CD4-positive, CD25-positive, alpha-beta regulatory T cell (primary cell): ENCODE measurements at places on chromosomes 2 and 18. TPM values are rescaled to one million over a fixed set of nuclear protein-coding genes. Genes with fewer than 3 reads are reported as not detected.

DNA sequence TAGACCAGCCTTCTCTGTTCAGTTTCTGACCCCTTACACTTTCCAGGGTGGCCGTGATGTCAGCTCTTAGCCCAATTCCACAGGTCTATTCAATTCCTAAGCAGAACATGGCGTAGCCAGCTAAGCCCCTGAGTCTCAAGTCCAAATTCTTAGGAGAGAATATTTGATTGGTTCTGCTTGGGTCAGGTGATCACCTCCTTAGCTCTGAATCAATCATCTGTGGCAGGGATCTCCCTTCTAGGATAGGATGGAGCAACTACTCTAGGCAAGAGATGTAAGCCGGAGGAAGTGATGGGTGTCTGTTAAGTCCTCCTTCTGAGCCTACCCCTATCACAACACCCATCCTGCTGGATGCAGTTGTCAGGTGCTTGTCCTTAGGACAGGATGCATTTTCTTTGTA, 11.1 kb downstream of the UCN start:
- DNase-seq = no peak

GRCh38 chr2:60149176-60149575, 404.3 kb downstream of the BCL11A start:
- DNase-seq = no peak

VIL1 gene
- 2.1 TPM for total RNA-seq

- DNase-seq = no peak
Observed at GRCh38 chr2:147836099-147836498, 8.7 kb upstream of the ACVR2A start.

DNA sequence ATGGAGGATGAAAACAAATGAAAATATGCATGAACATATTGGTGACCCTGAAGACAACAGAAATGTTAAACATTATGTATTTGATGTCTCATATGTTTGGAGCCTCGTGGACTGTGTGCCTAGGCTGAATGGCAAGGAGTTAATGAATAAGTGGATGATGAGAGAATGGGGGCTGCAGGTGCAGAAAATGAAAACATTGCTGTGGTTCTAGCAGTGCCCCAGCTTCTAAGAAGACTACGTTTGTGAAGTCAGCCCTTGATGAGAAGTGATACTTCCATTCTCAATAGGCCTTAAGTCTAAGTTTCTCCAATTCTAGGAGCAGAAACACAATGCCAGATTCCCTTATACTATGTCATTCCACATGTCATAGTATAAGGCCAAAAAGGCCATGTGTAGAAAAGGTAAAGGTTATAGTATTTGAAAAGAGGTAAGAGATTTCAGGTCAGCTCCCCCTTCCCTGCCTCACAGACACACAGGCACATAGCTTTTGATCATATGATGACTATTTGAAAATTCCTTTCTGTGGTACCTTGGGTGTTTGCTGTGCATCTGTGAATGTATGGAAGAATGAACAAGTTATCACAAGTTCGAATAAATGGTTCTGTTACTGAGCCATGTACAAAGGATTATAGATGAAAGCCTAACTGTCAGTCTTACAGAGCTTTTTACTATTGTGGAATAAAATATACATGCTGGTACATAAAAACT, 280.8 kb downstream of the SETBP1 start:
- DNase-seq = no peak

EPB41L5 gene
- 5.4 TPM for total RNA-seq

DNA sequence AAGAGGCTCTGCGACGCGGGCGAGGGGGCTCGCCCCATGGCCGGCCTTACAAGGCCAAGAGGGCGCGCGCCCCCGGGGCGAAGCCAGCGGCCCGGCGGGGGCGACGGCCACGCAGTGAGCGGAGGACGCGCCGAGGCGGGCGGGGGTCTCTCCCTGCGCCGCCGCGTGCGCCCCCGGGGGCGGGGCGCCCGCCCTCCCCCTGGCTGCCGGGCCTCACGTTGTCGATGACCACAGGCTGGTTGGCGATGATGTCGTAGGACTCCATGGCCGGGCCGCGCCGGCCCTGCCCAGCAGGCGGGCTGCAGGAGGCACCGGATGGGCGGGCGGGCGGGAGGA, 250 bp downstream of the ACTR1B start:
- no peak for DNase-seq

TMEM17 gene
- total RNA-seq = not detected

- no peak for DNase-seq
Observed at GRCh38 chr2:45209302-45209701, 200.1 kb upstream of the SIX2 start.

HAAO gene
- total RNA-seq = not detected

DNA sequence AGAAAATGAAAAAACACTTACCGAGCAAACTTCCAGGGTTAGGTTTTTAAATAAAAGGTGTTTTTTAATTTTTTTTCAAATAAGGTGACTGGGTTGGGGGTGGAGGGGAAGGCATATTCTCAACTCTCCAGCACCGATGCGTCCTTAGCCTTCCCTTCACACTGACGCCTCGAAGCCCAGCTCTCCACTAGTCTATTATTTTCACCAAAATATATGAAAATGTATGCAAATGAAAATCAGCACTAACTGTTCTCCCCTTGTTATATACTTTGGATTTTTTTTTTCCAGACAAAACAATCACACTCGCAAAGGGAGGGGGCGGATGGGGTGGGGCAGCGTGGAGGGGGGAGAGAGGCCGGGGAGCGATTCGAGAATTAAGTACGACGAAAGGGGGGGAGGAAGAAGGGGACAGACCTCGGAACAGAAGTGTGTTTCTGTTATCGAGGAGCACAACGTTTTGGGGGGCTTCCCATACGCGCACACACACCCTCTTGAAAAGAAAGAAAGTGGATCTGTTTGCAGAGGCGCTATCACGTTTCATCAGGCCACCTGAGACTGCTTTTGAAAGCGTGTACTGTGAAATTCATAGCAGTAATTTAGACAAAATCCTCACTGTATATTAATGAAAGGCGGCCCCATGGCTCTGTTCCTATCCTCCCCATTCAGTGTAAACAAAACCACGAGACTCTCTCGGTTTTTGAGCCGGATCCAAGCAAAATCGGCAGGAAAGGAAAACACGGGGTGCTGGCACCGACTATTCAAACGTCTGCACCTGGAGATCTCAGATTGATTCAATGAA, 2.4 kb upstream of the POU3F3 start:
- no peak for DNase-seq

PRKAG3 gene
- not detected for total RNA-seq

- DNase-seq = peak; percentile 59
Observed at GRCh38 chr2:134232868-134233727, 20.8 kb upstream of the MGAT5 start.

- DNase-seq = no peak
Observed at GRCh38 chr2:168198476-168199207, 48.8 kb downstream of the STK39 start.

DNA sequence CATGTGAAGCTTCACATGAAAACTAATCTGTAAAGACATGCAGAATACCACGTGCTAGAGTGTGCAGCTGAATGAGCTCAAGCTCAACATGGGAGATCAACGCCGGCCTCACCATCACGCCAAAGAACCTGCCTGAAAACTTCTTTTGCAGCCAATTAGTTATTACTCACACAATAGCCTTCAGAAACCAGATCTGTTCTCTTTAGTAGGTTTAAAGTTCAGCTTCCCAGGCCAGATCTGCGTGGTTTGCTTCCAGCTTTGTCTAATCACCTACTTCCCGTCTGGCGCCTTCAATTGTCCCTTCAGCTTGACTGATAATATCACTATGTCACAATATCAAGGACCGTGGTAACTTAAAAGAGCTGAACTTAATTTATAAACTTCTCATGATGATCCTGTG, 68.0 kb upstream of the ZNF236 start:
- DNase-seq = no peak

SPC25 gene
- total RNA-seq = 0.96 TPM

- no peak for DNase-seq
Observed at GRCh38 chr18:59085126-59085794, 54.4 kb upstream of the SEC11C start.

NEURL3 gene
- total RNA-seq = not detected

KLHL14 gene
- total RNA-seq = not detected

MRPS9 gene
- 13.2 TPM for total RNA-seq

DNA sequence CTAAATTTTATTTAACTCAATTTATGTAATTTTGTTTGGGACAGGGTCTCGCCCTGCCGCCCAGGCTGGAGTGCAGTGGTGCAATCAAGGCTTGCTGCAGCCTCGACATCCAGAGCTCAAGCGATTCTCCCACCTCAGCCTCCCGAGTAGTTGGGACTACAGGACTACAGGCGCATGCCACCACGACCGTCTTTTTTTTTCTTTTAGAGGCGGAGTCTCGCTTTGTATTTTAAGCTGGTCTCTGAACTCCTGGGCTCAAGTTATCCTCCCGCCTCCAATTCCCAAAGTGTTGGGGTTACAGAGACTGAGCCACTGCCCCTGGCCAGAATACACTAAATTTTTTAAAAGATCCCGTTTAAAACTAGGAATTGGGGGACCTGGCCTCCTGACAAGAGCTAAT, 18.5 kb downstream of the WNT10A start:
- DNase-seq = no peak

DNA sequence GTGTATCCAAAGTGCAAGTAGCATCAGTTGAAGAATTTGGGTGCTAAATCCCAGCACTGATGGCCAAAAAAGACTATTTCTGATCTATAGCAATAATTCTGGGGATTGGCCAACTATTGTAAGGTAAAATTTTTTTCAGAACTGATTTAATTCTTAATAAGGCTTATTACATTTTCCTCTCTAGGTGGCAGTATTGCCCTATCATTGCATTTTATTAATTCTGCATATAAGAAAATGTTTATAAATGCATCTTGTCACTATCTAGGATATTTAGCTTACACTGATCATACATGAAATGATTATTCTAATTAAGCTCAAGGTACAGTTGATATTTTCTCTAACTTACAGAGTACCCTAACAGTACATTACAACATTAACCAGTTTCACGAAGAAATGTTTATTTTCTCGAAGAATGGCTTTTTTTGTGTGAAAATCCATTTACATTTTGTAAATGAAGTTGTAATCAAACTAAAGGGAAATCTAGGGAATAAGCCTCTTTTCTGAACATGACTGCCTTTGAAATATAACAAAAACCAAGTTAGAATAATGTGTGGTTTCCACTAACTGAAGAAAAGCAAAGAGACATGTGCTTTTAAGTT, 11.0 kb downstream of the TTN start:
- DNase-seq = no peak

DNA sequence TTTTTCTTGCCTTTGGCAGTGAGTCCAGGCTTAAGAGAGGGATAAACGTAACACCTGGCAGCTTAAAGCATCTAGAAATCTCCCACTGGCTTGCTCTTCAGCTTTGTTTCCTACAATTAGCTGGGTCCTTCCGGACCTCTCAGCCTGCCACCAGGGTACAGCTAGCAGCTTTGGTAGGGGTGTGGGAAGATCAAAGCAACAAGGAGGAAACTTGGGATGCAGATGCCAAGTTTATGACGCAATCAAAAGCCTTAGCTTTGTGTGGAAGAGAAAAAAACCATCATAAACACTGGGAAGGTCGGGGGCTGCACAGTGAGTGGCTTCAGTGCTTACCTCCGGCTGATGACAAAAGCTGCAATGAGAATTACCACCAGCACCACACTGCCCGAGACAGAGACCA, 116.9 kb downstream of the EPHA4 start:
- no peak for DNase-seq

DNA sequence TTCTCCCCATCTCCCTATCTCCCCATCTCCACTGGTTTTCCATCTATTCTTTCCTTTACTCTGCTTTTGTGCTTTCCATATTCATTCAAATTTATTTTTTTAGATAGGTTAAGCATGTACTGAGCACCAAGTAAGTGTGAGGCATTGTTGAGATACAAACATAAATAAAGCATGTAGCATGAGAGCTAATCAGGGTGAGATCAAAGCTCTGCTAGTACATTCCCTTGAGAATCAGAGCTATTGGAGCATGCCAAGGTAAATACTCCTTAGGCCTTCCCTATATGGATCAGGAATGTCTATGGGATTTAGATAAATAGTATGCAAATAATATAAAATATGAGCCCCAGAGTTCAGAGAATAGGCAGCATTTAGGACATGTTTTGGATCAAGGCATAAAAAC, 25.3 kb downstream of the BABAM2 start:
- no peak for DNase-seq

- DNase-seq = no peak
Observed at GRCh38 chr2:48651158-48651790, 33.6 kb downstream of the GTF2A1L start.

CCDC68 gene
- not detected for total RNA-seq

SLC4A3 gene
- not detected for total RNA-seq

RBMS1 gene
- 58.4 TPM for total RNA-seq

GRCh38 chr2:130374587-130375290, 18.9 kb downstream of the PTPN18 start:
- no peak for DNase-seq

DNA sequence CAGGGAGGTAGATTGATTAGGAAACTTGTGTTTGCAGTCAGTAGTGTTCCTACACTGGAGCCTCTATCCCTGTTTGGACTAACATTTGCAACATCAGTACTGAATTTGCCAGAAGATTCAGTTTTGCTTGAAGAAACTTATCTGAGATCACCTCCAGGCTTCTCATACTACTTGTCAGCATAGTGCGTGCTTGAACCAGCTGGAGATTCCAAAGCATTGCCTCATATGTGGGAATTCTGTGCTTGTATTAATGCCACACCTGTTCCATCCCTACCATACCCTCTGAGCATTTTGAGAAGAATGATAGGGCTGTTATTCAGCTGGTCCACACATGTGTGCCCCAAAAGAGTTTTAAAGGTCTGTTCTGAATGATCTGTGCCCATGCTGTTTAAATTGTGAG, 148.7 kb downstream of the RAPGEF4 start:
- no peak for DNase-seq

DNA sequence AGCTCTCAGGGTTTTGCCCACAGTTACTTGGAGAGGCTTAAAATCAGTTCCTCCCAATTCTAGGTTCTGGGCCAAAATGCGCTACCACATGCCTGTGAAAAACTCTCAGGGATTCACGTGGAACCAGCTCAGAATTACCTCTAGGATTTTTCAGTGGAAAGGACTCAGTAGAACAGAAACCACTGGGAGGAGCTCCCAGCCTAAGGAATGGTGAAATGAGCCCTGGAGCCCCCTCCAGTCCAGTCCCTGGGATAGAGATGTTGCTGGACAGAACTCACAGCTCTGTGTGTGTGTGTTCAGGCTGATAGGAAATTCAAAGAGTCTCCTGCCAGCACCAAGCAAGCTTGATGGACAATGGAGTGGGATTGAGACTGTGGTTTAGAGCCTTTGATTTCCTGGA, 21.1 kb upstream of the SLC9A4 start:
- no peak for DNase-seq

DNA sequence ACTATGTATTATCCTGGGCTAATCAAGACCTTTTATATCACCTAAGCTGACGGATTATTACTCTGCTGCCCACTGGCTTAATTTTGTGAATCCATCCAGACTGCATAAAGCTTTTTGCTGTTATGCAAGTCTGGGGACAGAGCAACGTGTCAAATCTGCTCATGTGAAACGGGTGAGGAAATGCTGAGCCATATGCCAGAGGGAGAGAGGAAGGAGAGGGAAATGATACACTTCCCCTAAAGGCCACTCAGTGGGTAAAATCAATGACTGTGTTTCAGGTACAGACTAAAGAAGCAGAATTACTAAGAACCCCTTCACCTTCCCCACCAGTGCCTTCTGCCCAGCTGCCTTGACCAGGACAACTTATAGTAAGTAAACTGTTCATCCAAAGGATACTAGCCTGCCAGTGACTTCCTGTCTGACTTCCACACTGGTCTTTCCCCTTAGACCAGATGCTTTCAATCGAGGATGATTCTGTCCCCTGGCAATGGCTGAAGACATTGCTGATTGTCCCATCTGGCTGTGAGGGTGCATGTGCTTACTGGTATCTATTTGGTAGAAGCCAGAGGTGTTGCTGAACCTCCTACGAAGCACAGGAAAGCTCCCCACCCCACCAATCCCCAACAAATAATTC, 43.0 kb downstream of the STAT1 start:
- DNase-seq = no peak

GRCh38 chr2:98295721-98296414, 50.4 kb upstream of the CNGA3 start:
- DNase-seq = no peak
